ENCODE measurements at places on chromosomes 1 and 21.

DNA sequence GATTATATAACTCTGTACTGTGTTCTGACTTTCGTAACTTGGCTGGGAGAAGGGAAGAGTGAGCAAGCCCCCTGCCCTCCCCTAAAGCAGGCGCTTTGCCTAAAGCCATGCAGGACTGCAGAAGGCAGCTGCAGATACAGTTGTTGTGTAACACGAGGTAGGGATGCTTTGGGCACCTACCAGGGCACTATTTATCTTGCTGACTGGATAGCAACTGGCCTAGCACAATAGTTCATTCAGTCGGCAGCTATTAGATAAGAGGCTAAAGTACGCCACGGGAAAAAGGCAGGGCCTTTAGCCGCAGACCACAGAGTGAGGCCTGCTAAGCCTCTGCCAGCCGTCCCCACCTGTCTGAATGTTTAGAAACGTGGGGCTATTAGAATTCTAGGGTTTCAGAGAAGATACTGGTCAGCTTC, 80.9 kb downstream of the TTC3 start:
- no peak for DNase-seq

GRCh38 chr1:25794325-25794724, 5.7 kb upstream of the SELENON start:
- no peak for DNase-seq

DNA sequence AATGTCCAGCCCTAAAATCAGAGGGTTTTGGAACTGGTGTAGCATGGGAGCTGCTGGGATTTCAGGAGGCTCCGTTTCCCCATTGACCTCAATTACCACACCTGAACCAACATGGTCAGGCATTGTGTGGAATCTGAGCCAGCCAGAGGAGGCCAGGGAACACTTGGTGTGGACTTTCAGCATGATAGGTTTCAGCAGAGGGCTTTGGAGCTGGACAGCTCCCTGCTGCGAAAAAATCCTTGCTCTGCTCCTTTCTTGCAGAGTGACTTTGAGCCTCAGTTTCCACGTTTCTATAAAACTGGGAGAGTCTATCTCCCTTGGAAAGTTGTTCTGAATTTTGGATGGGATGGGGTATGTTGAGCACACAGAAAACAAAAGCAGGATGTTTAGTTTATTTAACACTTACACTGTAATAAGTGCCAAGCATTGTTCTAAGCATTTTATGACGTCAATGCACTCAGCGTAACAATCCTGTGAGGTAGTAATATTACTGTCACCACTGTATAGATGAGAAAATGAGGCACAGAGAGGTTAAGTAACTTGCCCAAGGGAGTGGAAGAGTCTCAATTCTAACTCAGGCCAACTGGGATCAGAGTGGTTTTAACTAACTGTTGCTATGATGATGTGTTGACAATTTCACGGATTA, 168.0 kb downstream of the GRIK3 start:
- DNase-seq, result no peak

- DNase-seq, result no peak
These were observed 231.0 kb upstream of the KAZN start for GRCh38 chr1:14367451-14367850.

DNA sequence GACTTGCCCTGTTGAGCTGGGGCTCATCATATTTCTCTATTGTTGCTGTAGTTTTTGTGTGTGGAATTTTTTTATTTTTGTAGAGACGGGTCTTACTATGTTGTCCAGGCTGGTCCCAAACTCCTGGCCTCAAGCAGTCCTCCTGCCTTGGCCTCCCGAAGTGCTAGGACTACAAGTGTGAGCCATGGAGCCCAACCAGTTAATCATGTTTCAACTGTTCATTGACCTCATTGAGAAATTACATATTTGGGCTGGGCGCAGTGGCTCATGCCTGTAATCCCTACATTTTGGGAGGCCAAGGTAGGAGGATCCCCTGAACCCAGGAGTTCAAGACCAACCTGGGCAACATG, 9.2 kb upstream of the PKNOX1 start:
- no peak for DNase-seq

DNA sequence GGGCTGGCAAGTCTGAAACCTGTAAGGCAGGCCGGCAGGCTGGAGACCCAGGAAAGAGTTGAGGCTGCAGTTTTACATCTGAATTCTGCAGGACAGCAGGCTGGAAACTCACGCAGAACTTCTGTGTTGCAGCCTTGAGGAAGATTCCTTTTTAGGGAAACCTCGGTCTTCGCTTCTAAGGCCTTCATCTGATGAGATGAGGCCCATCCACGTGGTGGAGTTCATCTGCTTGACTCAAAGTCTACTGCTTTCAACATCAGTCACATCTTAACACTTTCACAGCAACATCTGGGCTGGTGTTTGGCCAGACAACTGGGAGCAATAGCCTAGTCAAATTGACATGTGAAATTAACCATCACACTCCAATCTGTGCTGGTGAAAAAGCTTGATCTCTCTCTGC, 57.1 kb downstream of the EVA1C start:
- DNase-seq, result no peak

GRCh38 chr1:32903991-32904785, 3.0 kb upstream of the TMEM54 start:
- no peak for DNase-seq

DNA sequence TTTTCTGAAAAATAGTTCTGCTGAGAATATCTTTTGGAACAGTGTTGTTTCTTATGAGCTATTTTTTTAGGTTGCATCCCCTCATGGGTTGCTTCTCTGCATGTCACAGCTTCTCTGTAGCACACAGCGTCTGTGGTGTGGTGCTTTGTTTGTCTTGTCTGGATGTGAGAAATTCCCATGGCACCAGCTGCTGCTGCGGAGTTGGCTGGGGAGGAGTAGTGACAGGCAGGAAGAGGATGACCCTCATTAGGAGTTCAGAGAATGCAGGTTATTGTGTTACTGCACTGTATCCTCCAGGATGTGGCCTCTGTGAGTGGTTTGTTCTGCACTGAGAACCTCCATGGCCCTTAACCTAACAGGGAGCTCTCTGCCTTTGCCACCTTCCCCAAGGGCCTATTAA, 64.8 kb downstream of the TSEN15 start:
- DNase-seq, result no peak

DNA sequence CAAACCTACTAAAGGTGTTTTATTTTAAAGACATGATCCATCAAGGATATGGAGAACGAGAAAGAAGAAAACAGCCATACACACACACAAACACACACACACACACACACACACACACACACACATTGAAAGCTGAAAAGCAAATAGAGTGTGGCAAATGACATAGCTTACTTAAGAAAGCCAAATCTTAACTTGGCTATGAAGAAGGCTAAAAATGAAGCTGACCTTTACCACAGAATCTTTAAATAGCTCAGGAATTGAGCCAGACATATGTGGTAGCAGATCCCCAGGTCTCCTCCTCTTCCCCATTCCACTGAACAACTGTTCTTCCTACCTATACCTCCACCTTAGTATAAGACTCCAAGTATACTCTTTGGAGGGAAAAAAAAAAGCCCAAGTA, 185.6 kb downstream of the CLEC20A start:
- DNase-seq, result no peak

DNA sequence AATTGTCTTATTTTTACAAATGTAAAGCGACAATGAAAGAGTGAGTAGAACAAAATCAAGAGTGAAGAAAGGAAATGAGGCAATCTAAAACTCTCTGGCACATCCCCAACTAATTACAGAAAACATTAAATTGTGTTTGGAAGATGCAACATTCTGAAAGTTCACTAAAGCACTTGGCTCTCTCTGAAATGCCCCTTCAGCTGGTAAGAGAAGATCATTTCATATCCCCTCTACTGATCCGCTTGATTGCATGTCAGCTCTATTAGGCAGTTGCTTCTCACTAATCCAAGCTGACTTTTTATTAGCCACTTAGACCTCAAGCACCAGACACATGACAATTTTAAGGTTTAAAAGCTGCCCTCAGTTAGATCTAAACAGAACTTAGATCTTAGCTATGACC, 262.8 kb upstream of the PRMT6 start:
- no peak for DNase-seq

- no peak for DNase-seq
These were observed 41.7 kb downstream of the HUNK start for GRCh38 chr21:31914472-31914871.

- no peak for DNase-seq
These were observed 64.6 kb upstream of the TARBP1 start for GRCh38 chr1:234543442-234544086.

GRCh38 chr21:42172596-42173483, 46.1 kb upstream of the ABCG1 start:
- no peak for DNase-seq

DNA sequence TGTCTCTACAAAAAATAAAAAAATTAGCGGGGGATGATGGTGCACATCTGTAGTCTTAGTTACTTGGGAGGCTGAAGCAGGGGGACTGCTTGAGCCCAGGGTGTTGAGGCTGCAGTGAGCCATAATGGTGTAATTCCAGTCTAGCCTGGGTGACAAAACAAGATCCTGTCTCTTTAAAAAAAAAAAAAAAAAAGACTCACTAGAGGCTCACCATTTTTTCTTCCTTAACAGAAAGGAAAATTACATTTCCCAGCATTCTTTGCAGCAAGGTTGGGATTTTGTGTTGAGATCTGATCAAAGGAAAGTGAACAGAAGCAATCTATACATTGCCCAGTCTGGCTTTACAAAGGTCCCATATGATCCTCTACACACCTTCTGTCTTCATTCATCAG, 21.5 kb downstream of the GFI1 start:
- DNase-seq, result no peak

GRCh38 chr1:4462831-4463484, 191.5 kb upstream of the AJAP1 start:
- DNase-seq, result no peak

- no peak for DNase-seq
These were observed 38.0 kb downstream of the SAMD13 start for GRCh38 chr1:84339503-84339902.

GRCh38 chr1:54861070-54861761, 25.8 kb downstream of the DHCR24 start:
- DNase-seq, result no peak

DNA sequence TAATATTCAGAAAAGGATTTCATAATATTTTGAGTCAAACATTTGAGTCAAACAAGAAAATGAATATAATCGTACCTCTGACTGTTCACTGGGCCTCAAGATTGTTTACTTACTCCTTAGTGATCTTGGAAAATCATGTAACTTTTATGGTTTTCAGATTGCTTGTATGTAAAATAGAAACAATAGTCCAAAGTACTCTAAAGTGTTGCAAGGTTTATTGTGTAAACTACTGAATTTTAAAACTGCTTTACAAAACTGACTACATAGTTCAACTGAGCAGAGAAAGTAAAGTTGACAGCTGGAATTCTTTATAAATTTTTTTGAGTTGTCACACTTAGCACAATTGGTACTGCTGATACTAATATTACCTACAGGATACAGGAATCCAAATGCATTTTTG, 931.0 kb downstream of the NCAM2 start:
- DNase-seq, result no peak

DNA sequence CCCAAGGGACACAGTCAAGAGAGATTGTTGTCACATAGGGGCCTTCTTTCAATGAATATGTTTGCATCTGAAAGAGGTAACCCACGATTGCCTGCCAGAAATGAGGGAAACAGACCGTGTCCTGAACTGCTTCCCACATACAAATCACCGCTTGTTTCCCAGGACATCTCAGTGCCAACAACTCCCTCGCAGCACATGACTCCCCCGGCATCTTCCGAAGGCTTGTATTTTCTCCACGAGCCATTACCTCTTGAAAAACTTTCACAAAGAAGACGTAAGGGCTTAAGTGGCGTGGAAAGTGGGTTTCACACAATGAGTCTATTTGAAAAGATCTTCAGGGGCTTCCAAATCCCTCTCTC, 31.6 kb upstream of the PDE9A start:
- no peak for DNase-seq

GRCh38 chr1:197463142-197463541, 195.1 kb downstream of the CRB1 start:
- no peak for DNase-seq

DNA sequence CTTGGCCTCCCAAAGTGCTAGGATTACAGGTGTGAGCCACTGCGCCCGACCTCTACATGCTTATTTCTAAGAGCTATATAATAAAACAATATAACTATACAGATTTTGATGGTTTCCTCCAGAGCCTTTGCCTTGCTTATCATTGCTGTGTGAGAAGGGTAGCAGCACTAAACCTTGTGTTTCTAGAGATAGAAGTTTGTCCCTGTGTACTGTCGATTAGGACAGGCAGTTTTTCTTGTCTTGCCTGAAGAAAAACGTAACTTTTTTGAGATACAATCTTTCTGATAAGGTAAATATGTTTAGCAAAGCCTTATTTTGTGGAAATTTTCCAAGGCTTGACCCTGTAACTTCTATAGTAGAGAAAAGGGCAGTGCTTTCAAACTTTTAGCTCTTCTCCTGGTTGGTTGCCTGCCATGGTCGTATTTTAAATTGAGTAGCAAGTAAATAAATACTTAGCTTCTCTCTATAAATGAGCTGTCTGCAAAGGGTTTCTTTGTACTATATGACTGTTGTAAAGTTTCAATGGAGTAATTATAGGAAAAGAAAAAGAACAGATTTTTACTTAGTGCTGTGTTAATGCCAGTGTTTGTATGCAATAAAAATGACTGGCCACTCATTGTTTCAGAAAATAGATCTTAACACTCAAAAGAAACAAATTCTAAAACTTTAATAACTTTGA, 86.4 kb upstream of the CACYBP start:
- no peak for DNase-seq

GRCh38 chr1:114278911-114279310, 125.2 kb upstream of the SYT6 start:
- no peak for DNase-seq

DNA sequence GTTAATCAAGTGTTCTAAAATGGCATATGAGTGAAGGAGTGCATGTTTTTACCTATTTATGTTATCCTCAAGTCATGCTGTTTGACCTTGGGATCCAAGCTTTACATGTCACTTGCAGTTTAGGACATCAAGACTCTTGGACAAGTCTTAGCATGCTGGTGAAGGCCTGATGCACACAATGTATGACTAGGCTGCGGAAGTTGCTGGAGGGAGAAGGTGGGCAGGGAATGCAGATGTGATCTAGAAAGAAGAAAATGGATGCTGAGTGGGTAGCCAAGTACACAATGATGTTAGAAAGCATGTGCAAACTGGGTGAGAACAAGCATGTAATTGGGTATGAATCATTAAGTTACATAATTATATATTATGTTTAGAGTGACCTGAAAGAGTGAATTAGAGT, 301.8 kb downstream of the BRINP2 start:
- no peak for DNase-seq

DNA sequence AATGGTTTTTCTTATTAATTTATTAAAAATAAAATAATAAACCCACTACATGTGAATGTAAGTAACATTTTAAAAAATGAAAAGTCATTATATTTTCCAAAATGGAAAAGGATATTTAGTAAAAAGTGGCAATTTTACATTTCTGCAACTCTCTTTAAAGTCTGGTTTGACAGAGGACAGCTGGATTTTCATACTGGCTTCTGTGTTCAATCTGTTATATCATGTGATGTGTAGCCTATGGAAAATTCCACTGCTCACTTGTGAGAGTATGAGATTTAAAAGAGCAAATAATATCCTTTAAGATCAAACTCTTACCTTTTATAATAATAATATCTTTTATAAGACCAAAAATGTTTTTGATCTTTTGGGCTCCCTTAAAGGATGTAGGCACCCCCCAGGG, 33.7 kb downstream of the PCP4 start:
- DNase-seq, result no peak
